ENCODE measurements at places on chromosomes 5 and 9.

GRCh38 chr5:82425591-82425990 is 147.4 kb upstream of the RPS23 start:
- DNase-seq, result no peak

DNA sequence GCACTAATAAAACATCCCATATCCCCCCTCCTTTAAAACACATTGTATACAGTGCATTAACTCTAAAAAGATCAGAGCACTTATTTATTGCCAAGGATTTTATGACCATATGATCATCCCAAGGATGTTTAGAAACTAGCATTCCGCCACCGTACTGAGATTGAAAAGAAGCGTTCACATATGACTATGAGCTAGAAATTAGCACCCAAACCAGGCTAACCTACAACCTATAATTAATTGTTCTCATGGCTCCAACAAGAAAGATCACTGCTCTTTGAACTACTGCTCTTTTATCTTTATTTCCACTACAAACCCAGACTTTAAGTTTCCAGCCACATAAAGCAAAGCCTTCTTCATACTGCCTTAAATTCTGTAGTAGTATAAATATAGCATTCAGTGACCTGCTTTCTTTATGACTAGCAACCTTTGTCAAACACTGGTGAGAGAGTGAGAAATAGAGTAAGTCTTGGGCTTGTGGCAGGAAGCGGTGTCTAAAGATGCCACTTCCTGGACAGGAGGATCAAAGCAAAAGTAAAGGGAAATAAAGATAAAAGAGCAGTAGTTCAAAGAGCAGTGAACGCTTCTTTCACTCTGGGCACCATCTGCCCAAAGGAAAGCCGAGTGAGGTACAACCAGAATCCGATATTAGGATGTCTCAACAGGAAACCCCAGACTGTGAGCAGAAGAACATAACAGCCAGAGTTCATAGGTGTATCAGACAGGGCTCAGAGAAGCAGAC is 151.1 kb upstream of the ERCC6L2 start:
- DNase-seq, result no peak

DNA sequence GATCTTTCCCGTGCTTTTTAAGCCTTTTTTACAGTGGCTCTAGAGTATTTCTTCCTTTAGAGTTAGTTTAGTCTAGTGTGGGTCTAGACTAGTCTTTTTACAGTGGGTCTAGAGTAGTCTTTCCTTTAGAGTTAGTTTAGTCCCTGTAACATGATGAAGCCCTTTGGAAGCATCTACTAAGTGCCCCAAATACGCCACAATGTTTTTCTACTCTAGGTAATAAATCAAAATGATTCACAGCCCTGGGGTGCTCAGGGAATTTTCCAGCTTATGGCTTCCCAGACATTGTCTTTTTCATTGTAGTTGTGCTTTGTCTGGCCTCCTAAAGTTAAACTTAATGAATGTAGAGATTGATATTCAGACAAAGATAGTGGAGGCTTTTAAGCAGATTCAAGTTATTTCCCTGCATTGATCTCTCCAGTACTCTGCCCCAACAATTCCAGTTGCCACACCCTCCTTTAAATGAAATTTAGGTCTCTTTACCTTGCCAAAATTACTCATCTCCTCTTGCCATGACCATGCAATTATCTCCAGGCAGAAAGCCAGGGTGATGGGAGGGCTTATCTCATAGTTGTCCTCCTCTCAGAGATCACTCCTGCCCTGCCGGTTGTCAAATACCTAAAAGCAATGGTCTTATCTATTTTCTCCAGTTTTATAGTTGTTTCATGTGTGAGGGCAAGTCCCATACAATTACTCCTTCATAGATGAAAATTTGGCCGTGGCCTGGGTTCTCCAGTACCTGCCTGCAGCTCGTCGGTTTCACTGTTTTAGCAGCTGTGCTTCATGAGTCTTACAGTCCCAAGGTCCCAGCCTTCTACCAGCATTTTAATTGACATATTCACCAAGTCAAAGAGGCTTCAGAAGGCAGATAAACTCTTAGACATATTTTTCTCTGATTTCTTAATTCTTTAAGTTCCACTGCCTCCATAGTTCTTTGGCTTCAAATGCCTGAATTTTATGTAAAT is 794.0 kb upstream of the COX7C start:
- DNase-seq, result no peak

- no peak for DNase-seq
Measured at GRCh38 chr5:39631958-39632357, 207.2 kb upstream of the DAB2 start.

DNA sequence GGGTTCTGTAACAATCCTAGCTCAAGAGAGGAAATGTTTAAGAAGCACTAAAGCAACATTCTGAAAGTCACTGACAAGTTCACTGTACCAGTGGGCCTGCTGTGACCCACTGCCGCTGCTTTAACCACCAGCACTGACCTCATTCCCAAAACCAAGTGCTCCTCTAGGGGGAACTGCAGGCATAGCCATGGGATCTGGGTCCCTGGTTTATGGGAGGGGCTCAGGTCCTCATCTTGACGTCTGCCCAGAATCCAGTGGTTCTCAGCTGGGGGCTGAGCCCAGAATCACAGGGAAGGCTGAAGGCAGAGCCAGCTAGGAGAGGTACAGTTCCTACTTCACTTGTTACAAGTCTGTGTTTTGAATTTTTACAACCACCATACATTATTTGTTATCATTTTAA is 36.1 kb upstream of the SLC2A8 start:
- DNase-seq, result no peak
